ENCODE measurements at places on chromosomes 6 and 20.

- no peak for DNase-seq
Measured at GRCh38 chr6:38686270-38687042, 16.5 kb downstream of the GLO1 start.

DNA sequence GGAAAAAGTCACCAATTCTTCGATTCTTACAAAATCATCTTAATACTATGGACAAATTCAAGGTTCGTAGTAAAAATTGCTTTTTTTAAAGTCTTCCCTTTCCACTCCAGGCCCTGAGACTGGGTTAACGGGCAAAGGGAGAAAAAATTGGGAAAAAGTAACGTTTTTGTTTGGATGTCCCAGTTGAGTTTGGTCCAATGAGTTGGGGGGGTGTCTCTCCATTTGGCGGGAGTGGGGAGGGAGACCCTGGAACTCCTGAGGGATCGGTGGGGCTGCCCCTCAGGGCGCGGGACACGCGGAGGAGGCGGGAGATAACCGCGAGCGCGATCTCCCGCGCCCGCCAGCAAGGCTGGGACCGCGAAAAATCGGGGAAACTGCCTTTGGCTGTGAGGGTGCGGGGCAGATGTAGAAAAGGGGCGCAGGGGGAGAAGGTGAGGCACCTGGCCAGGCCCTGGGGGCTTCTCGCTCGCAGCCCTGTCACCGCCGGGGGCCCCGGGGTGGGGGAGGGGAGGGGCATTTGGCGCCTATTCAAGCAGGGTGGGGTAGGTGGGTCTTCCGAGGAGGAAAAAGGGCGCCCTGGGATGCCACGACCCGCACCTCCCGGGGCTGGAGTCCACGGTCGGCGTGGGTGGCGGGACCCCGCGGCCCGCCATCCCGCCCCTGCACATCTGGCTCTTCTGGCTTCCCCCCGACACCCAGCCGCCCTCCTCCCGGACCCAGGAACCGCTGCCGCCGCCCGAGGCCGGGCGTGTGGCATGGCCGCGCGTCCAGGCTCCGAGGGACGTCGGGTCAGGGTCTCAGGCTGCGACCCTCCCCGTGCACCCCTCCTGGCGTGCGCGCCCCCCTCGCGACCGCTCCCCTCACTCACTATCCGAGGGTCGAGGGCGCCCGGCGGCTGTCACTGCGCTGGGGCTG is 595 bp downstream of the FBXO5 start:
- DNase-seq: no peak

GRCh38 chr6:70575899-70576495 is 9.3 kb downstream of the SDHAF4 start:
- DNase-seq: no peak

DNA sequence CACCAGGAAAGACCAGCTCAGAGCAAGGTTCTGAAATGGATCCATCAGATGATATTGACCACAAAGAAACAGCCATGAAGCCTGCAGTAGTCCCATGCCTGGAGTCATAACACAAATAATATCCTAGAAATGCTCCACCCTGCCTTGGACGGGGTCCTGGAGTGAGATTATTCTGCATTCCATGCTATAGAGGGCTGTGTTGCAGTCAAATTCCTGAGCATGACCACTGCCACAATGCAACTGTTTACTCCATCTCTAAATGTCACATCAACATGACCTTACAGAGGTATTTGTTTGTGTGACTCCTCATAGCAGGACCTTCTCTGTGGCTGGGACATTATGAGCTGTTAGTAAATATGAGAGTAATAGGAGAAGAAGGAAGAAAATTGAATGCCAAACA is 257.5 kb upstream of the TCF21 start:
- DNase-seq: no peak

DNA sequence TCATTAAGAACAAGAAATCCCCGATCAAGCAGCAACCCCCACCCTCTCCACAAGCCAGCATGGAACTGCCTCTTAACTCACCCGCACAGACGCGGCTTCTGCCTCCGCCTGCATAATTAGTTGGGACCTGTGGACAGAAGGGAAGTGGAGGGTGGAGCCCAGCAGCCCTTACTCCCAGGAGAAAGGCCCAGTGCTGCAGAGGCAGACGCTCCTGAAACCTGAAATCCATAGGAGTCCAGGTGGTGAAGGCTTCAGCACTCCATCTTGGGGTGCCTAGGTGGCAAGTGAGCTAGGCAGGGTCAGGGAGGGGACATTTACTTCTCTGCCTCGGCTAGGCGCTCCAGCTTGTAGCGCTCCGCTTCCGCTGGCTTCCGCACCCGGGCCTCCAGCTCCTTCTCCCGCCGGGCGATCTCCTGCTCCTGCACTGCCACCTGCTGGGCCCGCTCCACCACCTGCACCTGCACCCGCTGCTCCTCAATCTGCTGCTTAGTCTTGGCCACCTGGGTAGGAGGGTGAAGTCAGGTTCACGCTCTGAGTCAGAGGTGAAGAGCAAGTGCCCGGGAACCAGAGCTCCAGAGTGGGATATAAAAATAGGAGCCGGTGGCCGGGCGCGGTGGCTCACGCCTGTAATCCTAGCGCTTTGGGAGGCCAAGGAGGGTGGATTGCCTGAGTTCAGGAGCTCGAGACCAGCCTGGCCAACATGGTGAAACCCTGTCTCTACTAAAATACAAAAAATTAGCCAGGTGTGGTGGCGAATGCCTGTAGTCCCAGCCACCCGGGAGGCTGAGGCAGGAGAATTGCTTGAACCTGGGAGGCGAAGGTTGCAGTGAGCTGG is 10.7 kb downstream of the TUBB start:
- DNase-seq: peak; percentile 89

DNA sequence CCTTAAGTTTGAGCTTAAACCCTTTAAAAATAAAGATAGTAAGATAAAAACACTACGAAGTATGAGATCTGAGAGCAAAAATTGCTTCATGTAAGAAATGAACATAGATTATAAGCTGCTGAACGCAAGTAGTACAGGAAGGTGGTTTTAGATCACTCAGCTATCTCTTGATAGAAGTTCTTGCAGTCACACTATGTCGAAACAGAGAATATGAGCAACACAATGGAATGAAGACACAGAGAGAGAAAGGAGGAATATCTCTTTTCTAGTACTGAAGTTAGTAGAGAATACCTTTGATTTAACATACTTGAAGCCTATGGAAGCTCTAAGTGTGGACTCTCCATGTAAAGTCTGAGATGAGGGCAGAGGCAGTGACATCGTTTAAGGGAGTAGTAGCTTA is 162.7 kb downstream of the CDK19 start:
- DNase-seq: no peak

DNA sequence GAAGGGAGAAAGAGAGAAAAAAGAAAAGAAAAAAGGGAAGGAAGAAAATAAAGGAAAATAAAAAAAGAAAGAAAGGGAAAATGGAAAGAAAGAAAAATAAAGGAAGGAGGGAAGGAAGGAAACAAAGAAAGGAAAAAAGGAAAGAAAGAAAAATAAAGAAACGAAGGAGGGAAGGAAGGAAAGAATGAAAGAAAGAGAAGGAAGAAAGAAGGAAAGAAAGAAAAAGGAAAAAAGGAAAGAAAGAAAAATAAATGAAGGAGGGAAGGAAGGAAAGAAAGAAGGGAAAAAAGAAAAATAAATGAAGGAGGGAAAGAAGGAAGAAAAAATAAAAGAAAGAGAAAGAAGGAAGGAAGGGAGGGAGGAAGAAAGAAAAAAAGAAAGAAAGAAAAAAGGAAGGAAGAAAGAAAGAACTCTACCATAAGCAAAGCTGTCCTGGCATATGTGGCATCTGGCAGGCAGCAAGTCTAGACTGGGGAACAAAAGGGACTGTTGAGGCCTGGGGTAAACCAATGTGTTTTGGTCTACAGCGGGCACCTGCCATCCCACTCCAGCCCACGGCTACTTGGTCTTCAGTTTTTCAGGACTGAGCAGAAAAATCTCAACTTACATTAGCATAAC is 86.9 kb downstream of the TFAP2C start:
- no peak for DNase-seq

DNA sequence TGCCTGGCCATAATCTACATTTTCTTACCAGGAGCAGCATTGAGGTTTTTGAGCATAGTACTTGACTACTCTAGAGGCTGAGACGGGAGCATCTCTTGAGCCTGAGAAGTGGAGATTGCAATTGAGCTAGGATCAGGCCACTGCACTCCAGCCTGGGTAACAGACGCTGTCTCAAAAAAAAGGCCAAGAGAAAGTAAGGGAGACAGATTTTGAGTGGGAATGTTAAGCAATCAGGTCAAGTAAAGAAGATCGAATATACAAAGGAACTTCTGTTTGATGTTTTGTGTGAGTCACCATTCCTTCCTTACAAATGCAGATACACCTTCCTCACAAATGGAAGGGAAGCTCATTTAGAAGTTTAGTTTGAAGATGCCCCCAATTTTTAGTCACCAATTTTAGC is 4.4 kb downstream of the PNRC1 start:
- DNase-seq: no peak

DNA sequence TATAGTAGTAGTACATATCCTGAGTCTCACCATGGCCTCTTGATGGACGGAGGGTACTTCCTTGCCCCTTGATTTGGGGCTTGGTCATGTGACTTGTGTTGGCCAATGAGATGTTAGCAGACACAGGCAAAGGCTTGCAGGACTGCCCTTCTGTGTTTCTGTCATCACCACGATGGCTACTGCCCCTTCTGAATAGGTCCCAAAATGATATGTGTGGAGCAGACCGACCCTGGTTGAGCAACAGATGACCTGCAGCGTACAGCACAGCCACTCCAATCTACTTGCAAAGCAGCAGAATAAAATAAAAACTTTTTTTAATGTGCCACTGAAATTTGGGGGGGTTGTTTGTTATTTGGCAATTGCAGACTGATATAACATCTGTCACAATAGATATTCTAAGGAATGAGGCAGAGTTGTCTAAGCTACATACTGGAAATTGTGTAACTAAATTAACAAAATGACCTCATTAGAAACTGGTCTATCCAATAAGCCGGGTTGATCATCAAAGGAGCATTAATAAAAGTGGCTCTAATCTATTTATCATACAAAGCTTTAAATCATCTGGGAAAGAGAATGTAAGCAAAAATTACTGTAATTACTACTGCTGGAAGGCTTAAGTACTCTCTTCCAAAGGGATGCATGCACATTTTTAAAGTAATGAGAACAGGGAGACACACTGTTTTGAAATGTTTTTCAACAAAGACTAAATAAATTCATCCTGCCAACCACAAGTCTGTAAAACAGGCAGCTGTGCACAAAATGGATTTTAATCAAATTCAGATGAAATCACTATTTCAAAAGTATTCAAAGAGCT is 209.5 kb downstream of the KIF16B start:
- DNase-seq: peak; percentile 68

- DNase-seq: no peak
Measured at GRCh38 chr6:157912326-157912725, 69.3 kb upstream of the SYNJ2 start.

GRCh38 chr6:144012534-144012933 is 4.5 kb upstream of the PLAGL1 start:
- DNase-seq: no peak

DNA sequence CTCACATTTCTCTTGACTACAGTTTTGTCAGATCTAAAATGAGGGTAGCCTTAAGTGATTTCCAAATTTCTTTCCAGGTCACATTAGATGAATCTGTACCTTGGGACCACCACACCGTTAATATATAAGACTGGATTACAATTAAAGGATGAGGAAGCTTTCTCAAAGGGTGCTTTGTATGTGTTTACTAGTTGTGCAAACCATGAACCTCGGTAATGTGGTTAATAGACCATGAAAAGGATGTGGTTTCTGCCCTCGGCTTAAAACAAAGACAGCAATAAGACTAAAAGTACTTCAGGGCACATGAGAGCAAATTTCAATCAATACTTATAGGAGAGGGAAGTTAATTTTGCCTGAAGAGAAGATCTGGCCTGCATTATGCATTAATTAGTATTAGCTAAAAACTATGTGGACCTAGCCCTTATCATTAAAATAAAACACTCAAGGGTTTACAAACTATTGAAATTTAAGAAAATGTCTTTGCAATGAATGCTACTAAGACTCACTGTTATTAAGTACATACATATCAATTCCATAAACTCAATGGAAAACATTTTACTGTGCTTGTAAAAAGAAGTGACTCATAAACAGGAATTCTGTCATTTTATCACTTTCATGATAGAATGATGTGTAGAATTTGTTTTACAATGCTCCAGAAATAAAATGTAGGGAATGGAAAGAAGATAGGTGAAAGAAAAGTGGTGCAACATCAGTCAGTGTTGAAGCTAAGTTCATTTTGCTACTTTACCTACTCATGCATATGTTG is 936 bp upstream of the TMX4 start:
- peak; percentile 80 for DNase-seq

GRCh38 chr6:107972413-107973096 is 14.5 kb upstream of the SEC63 start:
- no peak for DNase-seq

DNA sequence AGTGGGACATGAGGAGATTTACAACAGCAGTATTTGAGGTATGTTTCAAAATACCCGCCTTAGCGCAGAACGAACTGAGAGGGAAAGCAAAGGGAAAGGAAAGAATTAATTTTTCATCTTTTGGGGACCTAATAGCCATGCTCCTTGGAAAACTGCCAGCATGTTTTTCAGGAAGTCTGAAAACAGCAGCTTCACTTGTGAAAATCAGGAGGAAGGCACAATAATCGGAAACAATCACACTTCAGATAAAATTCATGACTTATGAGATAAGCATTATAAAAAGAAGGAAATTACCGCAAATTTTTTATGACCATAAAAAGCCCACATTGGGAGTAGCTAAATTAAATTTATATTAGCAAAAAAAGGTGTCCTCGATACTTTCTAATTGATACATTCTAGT is 541.1 kb downstream of the HAO1 start:
- DNase-seq: no peak

DNA sequence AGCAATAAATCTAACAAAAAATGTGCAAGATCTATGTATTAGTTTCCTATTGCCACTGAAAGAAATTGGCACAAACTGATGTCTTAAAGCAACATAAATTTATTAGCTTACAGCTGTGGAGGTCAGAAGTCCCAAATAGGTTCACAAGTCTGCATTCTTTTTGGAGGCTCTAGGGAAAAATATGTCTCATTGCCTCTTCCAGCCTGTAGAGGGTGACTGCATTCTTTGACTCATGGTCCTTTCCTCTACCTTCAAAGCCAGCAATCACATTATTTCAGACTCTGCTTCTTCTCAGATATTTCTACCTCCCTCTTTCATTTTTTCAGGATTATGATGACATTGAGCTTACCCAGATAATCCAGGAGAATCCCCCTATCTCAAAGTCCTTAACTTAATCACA is 1531.1 kb downstream of the KHDRBS2 start:
- DNase-seq: no peak

DNA sequence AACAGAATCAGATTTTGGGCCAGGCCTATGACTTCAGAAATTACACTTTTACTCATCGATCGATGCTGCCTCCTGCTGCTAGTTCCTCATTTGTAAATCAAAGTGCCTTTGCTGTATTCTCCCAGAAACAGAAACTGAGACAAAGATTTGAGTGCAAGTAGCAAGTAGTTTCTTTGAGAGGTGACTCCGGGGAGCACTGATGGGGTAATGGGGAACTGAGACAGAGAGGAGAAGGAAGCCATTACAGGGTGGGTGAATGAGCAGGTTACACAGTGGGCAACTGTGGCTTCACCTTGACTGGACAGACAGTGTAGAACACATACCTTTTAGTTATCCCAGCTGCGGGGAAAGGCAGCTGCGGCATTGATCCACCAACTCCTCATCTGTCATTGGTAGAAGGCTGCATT is 9.7 kb upstream of the CD40 start:
- DNase-seq: no peak

- DNase-seq: no peak
Measured at GRCh38 chr6:56742122-56742791, 99.6 kb upstream of the DST start.

- no peak for DNase-seq
Measured at GRCh38 chr6:154056536-154056935, 17.5 kb downstream of the OPRM1 start.

- no peak for DNase-seq
Measured at GRCh38 chr6:170088582-170088955, 202.3 kb downstream of the DLL1 start.

GRCh38 chr6:108557494-108558371 is 3.0 kb upstream of the FOXO3 start:
- peak; percentile 88 for DNase-seq
